ENCODE measurements at places on chromosomes 16 and 17.
A peak's percentile ranks its signal among the peaks of the same experiment; 100 is the strongest.

DNA sequence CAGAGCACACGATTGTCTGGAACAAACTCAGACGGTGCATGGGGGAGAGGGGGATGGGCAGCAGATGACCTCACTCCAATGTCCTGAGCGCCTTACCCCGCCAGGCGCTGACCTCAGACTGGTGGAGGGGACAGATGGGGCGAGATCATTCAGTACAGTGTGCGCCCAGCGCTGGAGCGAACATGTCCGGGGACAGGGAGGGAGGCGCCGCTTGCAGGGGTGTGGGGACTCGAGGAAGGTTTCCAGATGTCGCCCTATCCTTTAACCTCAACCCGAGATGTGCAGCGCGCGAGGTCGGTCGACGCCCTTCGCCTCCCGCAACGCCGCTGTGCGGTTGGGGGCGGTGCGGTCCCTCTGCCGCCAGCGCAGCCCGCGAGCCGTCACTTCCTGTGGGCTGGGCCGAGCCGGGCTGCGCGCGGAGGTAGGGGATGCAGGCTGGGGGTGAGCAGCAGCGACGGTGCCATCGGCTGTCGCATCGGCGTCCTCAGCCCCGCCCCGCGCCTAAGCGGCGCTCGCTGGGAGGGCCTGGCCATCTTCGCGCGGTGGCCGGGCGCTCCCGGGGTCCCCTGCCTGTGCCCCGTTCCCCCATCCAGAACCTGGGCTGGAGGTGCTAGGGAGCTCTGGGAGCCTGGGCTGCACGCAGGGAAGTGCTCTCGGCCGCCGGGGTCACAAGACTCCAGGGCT, 5.3 kb upstream of the CDR2L start:
- peak; percentile 58 for DNase-seq

DNA sequence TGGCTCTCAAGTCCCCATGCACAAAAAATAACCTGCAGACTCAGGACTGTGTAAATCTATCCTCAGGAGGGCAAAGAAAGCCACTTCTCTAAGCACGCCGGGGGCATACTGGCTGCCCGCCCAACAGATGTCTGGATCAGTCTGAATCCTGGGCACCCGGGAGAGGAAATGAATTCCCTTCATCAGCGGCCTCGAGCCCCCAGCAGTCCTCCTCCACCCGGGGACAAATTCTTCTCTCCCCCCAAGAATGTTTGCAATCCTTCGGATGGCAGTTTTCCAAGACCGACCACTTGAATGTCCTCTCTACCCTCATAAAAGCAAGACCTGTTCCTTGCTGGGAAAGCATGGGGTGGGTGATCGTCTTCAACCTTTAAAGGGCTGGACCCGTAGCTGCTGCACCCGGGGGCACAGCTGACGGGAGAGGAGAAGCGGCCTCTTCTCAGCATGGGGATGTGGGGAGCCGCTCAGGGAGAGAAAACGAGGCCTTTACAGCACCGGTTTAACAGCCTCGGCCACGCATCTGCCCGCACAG, 9.4 kb upstream of the MAP2K3 start:
- no peak for DNase-seq

GRCh38 chr16:5841974-5842373, 744.4 kb upstream of the EEF2KMT start:
- no peak for DNase-seq

GRCh38 chr17:74379495-74380085, 12.3 kb downstream of the GPR142 start:
- DNase-seq: peak; percentile 62

- no peak for DNase-seq
Measured at GRCh38 chr17:82756166-82756565, 4.3 kb downstream of the TBCD start.

GRCh38 chr17:77011173-77012011, 129.4 kb upstream of the SEC14L1 start:
- peak; percentile 11 for DNase-seq

DNA sequence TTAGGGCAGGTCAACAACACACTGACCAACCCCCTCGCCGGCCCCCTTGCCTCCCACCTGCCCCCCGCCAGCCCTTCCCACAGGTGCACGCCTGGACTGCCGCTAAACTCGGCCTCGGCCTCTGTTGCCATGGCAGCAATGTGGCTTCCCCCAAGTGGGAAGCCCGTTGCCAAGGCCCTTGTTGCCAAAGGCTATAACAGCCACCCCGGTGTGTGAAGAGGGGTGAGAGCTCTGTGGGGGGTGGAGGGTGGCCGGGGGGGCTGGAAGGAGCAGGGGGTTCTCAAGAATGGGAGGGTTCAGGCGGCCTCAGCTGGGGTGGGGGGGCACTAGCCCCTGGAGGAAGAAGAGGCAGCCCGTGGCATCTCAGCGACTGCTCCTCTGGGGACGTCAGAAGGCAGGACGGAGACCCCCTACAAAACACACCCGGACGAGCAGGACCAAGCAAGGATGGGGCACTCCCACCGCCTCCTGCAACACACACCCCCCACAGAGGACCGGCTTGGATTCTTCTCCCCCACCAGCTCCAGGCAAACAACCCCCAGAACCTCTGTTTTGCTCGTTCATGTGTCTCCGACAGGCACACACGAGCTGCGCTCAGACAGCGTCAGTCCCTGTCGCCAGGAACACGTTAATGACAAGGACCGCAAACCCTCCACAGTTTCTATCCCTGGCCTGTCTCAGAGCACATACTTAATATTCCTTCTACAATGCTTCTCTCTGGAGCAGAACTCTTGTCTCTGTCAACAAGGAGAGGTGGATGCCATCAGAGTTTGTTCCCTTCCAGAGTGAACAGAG, 55.7 kb downstream of the ABR start:
- DNase-seq: no peak

DNA sequence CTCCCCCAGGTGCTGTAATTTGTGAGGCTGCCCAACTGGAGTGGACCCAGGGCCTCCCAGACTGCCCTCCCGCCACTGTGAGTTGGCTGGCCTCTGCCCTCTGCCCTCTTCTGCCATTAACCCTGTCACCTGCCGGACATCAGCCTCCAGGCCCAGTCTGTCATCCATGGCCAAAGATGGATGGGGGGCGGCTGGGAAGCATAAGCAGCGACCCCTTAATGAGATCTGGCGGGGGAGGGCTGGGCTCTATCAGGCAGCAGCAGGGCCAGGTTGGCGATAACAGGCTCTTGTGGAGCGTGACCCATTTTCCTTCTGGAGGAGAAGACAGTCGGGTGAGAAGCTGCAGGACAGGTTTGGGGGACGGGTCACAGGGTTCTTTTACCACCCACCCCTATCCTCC, 25.3 kb downstream of the CDK5RAP3 start:
- DNase-seq: no peak

- no peak for DNase-seq
Measured at GRCh38 chr17:10881959-10882358, 44.1 kb upstream of the PIRT start.

DNA sequence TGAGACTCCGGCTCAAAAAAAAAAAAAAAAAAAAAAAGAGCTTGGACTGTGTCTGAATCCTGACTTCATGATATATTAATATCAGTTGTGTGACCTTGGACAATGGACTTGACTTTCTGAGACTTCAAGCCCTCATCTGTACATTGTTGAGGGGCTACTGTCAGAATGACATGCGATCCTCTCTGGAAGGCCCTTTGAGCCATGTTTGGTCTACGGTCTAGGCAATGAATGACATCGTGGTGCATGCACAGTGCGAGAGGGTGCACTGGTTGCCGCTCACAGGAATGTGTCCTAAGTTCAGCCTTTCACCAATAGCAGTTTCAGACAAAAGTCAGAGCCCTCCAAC, 43.0 kb upstream of the ZNF629 start:
- no peak for DNase-seq

GRCh38 chr17:43588121-43588520, 42.0 kb upstream of the ETV4 start:
- no peak for DNase-seq

GRCh38 chr16:88599092-88599733, 29.0 kb downstream of the ZC3H18 start:
- no peak for DNase-seq

- no peak for DNase-seq
Measured at GRCh38 chr17:30234964-30235363, 533 bp downstream of the SLC6A4 start.
